ENCODE measurements at places on chromosomes 4 and X.

GRCh38 chr4:18846313-18846712 lies 824.8 kb upstream of the LCORL start:
- no peak for DNase-seq

DNA sequence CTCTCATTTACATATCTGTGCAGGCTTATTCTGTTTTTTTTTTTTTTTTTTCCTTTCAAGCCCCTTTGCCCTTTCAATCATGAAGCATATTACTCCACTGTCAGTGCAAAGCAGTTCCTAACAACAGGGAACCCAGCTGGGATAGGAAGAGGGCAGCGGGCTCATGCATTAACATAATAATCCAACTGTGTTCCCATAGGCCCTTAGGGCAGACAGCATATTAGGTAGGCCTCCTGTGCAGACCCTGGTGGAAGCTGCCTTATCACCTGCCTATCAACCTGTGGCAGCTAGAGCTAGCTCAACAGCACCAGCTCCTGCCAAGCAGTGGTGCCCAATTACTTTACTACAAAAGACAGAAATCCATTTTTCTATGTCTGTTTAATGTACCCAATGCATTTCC lies 49.3 kb downstream of the SLC10A7 start:
- DNase-seq, result no peak

- no peak for DNase-seq
Measured at GRCh38 chrX:49209434-49210251, 9.7 kb upstream of the SYP start.

DNA sequence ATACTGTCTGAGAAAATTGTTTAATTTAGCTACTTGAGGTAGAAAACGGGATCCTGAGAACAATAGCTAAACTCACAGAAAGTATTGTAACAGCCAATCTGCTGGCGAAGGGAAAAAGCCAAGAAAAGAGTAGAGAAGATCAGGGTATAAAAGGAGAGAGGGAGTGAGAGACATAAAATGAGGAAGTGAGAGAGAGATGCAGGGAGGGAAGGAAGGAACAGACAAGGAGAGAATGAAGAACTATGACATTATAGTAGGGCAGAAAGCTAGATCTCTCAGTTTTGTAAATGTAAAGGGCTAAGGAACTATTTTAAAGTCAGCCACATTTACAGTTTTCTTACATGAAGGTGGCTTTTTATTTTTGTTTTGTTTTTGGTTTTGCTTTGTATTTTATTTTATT lies 1.6 kb upstream of the GIMD1 start:
- DNase-seq, result no peak

GRCh38 chr4:156293657-156294297 lies 340.1 kb upstream of the CTSO start:
- DNase-seq, result peak; percentile 59

DNA sequence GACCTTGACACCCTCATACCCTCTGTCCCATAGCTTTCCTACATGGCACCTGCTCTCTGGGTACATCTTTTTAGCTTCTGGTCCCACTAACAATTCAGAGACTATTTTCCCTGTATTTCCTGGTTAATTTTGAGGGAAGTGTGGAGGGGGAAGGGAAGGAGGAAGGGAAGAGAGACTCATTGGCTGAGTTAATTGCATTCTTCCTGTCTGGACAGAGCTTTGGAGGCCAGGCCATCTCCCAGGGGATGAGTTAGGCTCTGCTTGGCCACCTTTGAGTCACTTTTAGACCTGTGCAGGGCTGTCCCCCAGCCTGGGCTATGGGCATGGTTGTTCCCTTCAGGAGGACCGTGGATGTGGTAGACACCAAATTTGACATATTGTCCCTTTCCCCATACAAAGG lies 167.9 kb upstream of the PGRMC2 start:
- DNase-seq, result no peak

DNA sequence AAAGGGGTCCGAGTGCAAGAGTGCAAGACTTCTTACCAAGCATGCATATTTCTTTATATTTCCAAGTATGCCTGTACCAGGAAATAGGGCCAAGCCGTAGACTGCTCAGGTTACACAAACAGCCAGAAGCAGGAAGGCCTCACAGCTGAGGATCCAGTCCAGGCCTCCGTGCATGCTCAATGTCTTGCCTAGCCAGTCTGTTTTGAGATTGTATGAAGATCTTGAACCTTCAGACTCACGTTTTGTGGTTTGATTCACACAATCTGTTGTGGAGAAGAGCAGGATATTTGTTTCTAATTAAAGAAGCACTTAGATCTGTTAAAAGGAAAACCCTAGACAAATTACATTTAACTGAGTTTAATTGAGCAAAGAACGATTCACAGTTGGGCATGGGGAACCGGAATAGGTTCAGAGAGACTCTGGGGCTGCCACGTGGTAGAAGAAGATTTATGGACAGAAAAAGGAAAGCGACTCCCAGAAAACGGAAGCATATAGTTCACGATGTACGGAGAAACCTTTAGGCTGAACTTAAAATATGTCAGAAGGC lies 1.2 kb downstream of the MGST2 start:
- peak; percentile 37 for DNase-seq

GRCh38 chrX:53412446-53412845 lies 10.0 kb downstream of the SMC1A start:
- no peak for DNase-seq

- no peak for DNase-seq
Measured at GRCh38 chrX:41935832-41936231, 12.5 kb upstream of the CASK start.

GRCh38 chr4:53306729-53307128 lies 59.1 kb downstream of the SCFD2 start:
- no peak for DNase-seq

GRCh38 chr4:167088115-167088514 lies 146.2 kb downstream of the SPOCK3 start:
- no peak for DNase-seq

DNA sequence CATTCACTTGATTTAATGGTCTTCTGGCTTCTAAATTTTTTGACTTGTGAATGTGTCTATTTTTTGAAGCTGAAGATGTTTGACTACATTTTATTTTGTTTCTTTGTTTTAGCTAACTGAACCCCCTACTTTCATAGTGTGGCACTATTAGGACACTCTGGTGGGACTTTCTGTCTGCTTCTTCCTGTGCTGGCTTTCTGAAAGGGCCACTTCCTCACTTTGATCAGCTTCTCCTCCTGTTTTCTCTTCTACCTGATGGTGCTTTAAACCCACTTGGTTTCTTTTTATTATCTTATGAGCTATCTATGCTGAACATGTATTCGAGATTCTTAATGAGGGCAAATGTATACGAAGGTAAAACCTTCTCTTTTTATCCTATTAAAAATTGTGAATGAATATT lies 186.1 kb upstream of the CASK start:
- no peak for DNase-seq

- peak; percentile 41 for DNase-seq
Measured at GRCh38 chrX:46758956-46759644, at the start of gene SLC9A7. SLC9A7 (minus strand) TSS chrX:46759118; CDS start chrX:46759029, 89 bp downstream.

DNA sequence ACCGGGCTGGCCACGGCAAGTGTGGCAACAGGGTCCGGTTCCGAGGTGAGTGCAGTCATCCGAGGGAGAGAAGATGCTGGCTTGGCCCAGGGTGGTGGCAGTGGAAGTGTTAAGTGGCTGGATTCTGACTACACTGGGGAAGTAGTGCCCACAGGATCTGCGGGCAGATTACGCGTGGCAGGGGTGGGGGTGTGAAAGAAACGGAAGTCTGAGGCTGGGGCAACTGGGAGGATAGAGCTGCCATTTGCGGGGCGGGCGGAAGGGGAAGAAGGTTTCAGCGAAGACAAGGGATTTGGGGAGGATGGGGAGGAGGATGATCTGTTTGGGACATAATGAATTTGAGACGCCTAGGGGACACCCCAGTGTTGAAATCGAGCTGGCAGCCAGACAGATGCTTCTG lies 5.3 kb downstream of the RS1 start:
- no peak for DNase-seq

DNA sequence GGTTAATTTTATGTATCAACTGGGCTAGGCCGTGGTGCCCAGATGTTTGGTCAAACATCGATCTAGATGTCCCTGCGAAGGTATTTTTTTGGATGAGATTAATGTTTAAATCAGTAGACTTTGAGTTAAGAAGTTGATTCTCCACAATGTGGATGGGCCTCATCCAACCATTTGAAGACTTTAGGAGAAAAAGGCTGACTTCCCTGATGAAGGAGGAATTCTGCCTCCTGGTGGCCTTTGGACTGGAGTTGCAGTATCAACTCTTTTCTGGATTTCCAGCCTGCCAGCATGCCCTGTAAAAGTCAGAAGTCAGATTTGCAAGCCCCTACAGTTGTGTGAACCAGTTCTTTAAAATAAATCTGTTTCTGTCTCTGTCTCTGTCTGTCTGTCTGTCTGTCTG lies 91.4 kb downstream of the STK32B start:
- DNase-seq, result no peak

DNA sequence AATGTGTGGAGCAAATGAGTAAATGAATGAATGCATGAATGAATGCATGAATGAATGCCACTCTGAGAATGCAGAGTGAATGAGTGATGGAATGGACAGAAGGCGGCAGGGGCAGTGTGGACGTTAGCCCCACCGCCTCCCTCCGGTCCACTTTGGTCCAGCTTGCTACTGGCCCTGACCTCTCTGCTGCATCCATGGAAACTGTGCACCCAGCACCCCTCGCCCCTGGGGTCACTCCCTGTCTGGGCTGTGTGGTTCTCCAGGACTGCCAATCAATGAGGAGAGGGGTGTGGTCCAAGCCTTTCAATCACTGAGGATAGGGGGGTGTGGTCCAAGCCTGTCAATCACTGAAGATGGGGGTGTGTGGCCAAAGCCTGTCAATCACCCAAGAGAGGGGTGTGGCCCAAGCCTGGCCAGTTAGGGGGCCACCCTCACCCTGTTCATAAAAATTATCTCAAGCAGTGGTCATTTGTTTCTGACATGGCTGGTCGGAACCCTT lies 39.2 kb upstream of the ASMTL start:
- DNase-seq, result peak; percentile 57

DNA sequence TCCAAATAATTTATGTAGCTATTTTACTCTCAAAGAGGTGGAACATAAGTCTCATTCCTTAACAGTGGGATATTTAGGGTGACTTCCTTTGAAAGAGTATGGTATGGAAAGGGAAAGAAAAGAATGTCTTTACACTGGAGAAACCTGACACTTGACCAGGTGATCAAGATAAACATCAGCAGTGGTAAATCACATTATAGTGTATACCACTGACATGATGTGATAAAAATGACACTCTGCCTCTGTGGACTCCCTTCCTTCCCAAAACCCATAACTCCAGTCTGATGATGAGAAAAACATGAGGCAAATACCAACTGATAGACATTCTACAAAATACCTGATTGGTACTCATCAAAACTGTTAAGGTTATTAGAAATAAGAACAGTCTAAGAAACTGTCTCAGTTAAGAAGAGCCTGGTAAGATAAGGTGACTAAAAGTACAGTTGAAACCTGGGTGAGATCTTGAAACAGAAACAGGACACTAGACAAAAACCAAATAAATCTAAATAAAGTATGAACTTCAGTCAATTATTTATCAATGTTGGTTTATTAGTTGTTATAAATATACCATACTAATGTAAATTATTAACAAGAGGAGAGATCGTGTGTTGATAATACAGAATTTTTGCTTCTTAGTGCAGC lies 144.2 kb upstream of the PCDH18 start:
- no peak for DNase-seq

DNA sequence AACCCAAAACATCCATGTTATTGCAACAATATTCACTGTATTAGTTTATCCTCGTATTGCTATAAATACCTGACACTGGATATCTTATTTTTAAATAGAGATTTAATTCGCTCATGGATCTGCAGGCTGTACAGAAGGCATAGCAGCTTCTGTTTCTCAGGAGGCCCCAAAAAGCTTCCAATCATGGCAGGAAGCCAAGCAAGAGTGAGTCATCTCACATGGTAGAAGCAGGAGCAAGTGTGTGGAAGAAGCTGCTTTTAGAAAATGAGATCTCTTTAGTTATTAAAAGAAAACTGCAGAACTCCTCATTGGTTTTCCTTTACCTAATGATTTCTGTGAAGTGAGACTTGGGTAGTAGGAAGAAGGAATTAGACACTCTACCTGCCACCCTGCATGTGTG lies 16.4 kb downstream of the ZNF732 start:
- DNase-seq, result no peak

GRCh38 chr4:95318483-95318882 lies 230.3 kb downstream of the UNC5C start:
- DNase-seq, result no peak

DNA sequence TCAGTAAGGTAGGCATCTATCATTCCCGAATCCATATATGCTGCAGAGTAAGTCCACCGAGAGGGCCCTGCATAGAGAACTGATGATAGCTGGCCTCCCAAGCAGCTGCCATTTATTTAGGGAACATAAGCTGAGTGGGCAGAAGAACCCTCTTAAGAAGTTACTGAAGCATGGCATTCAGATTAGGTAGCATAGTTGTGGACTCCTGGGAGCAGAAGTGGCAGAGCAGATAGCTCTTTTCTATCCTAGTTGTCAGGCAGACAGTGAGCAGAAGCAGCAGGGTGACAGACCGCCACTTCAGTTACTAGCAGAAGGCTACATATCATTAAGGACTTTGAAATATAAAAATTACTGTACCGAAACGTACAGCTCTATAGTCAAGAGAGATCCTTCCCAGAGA lies 454.7 kb downstream of the PPP4R3C start:
- no peak for DNase-seq

GRCh38 chrX:76433219-76433618 lies 5.7 kb downstream of the MAGEE1 start:
- DNase-seq, result no peak

GRCh38 chr4:166972071-166972470 lies 262.2 kb downstream of the SPOCK3 start:
- peak; percentile 41 for DNase-seq

- DNase-seq, result peak; percentile 70
Measured at GRCh38 chrX:22389556-22390179, 117.0 kb downstream of the CBLL2 start.

GRCh38 chr4:83214079-83214478 lies 70.5 kb downstream of the COQ2 start:
- DNase-seq, result no peak

- no peak for DNase-seq
Measured at GRCh38 chr4:2063557-2064275, 4.6 kb downstream of the NAT8L start.

- no peak for DNase-seq
Measured at GRCh38 chr4:14827111-14827510, 175.2 kb upstream of the CPEB2 start.

DNA sequence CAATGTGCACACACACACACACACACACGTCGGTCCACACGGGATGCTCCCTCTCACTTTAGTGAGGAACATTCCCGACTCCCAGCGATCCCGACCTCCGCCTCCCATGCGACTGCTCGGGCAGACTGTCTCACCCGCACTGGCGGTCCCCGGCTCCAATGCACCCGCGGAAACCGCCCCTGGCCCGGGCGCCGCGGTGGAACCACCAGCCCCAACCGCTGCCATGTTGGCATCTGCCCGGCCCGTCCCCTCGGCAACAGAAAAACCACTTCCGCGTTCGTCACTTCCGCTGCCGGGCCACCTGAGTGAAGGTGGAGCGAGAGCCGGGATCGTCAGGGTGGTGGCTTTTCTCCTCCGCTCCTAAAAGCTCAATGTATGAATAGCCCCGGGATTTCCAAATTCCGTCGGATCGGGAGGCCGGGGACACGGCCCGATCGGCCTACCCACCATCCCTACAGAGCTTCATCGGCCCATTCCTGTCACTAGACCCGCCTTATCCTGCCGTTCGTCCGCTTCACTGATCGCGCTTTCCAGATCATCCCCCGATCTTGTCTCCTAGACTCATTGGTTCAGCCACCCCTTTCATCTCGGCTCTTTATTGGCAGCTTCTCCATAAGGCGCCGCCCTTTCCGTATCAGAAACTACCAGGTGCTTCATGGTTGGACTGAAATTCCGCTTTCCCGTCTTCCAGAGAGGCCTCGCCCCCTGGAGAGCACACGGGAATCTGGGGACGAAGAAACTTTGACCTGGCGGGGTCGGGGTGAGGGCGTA lies at the start of gene SLC35A2:
SLC35A2 (minus strand) TSS at position 235 of the 771 bp plus-strand sequence; CDS start at position 225, 10 bp downstream.
- DNase-seq, result peak; percentile 55
